ENCODE measurements at places on chromosomes 16 and 17. TPM values are rescaled to one million over a fixed set of nuclear protein-coding genes. Genes with fewer than 3 reads are reported as not detected.

DNA sequence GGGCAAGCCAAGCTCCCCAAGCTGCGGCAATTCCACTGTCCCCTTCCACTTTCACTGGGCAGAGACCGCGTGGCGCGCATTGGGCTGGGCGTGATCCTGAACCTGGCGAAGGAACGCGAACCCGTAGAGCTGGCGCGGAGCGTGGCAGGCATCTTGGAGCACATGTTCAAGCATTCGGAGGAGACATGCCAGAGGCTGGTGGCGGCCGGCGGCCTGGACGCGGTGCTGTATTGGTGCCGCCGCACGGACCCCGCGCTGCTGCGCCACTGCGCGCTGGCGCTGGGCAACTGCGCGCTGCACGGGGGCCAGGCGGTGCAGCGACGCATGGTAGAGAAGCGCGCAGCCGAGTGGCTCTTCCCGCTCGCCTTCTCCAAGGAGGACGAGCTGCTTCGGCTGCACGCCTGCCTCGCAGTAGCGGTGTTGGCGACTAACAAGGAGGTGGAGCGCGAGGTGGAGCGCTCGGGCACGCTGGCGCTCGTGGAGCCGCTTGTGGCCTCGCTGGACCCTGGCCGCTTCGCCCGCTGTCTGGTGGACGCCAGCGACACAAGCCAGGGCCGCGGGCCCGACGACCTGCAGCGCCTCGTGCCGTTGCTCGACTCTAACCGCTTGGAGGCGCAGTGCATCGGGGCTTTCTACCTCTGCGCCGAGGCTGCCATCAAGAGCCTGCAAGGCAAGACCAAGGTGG is 9.8 kb downstream of the SARM1 start:
- H3K27ac ChIP-seq: no peak overlapping the region
- no peak for DNase-seq
- H3K4me3 ChIP-seq: no peak overlapping the region
- H3K4me1 ChIP-seq: peaks cover 10% of the 10 kb centered on the region

- DNase-seq: no peak
- H3K4me1 ChIP-seq: no peaks in the 10 kb centered on the region
- H3K36me3 ChIP-seq: no peaks in the 10 kb centered on the region
- no peaks in the 10 kb centered on the region for H3K27me3 ChIP-seq
These were observed 57.0 kb upstream of the CLEC19A start for GRCh38 chr16:19228575-19228974.

The ACSM5 gene
- total RNA-seq: 2.1 TPM

DNA sequence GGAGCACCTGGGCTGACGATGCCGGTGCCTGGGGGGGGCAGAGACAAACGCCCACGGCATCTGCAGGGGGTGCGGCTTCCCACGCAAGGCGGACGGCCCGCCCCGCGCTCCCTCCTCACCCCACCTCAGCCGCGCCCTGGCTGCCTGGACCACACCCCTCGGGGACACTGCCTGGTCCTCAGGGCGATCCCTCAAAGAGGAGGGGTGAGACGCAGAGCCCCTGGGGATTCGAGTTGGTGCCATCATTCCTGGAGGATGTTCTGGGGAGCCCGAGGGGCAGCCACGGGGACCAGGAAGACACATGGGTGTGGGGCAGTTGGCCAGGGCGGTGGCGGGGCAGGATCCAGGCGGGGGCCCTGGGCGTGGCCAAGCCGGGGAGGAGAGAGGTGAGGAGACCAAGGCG is 3.9 kb downstream of the IGFALS start:
- peak; percentile 71 for DNase-seq
- H3K4me3 ChIP-seq: no peak overlapping the region
- H3K27ac ChIP-seq: no peak overlapping the region
- H3K27me3 ChIP-seq: no peaks in the 10 kb centered on the region
- peaks cover 6% of the 10 kb centered on the region for H3K4me1 ChIP-seq

DNA sequence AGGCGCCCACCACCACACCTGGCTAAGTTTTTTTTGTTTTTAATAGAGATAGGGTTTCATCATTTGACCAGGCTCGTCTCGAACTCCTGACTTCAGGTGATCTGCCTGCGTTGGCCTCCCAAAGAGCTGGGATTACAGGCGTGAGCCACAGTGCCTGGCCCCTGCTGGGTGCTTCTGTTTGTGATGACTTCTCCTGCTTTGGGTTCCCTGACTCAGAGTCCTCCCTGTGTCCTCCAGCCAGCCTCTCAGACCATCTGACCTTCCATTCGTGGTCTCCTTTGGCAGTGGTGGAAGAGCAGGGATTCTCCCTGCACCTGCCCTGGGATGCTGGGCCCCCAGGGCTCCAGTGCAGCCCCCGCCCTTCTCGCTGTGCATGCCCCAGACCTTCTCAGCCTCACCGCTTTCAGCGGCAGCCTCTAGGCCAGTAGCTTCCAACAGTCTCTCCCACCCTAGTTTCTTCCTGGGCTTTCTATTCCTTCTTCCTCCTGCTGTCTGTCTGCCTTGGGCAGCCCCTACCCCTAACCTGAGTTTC is 13.2 kb downstream of the BEAN1 start:
- no peaks in the 10 kb centered on the region for H3K27me3 ChIP-seq
- no peaks in the 10 kb centered on the region for H3K36me3 ChIP-seq
- no peak overlapping the region for H3K27ac ChIP-seq
- DNase-seq: no peak
- H3K4me1 ChIP-seq: no peaks in the 10 kb centered on the region

DNA sequence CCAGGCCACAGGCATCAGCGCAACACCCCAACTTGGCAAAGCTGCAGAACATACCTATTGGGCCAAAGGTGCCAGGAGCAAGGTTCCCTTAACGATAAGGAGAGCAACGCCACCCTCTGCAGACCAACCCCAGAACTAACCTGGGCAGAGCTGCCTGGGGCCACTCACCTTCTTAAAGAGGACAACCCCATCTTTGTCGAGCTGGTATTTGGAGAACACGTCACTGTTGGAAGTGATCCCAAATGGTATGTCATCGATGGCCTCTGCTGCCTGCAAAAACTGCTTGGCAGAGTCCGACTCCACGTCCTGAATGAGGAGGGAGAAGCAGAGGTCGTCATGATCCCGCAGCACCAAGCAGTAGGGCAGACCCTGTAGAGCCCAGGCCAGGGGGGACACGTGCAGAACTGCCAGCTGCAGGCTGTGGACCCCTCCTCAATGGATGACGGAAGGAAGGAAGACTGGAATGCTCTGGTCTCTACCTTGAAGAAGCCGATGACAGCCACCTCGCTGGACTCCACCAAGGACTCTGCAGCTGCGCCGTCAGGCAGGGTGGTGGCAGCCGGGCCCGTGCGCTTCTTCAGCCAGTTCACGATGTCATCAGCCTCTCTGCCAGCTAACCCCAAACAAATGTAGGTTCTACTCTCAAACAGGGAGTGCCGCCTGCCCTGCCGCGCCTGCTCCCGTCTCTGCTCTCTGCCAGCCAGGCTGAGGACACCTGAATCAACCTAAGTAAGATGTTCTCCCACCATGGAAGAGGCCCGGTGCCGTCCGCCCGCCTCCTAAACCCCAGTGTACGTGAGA is 5.2 kb downstream of the P4HB start:
- no peak for DNase-seq
- no peak overlapping the region for H3K4me3 ChIP-seq
- peaks cover 69% of the 10 kb centered on the region for H3K36me3 ChIP-seq
- H3K4me1 ChIP-seq: peaks cover 48% of the 10 kb centered on the region

- H3K27me3 ChIP-seq: no peaks in the 10 kb centered on the region
- H3K36me3 ChIP-seq: peaks cover 86% of the 10 kb centered on the region
- H3K4me1 ChIP-seq: peaks cover 11% of the 10 kb centered on the region
- DNase-seq: no peak
- no peak overlapping the region for H3K27ac ChIP-seq
These were observed 5.1 kb downstream of the FAAP100 start for GRCh38 chr17:81546906-81547613.

DNA sequence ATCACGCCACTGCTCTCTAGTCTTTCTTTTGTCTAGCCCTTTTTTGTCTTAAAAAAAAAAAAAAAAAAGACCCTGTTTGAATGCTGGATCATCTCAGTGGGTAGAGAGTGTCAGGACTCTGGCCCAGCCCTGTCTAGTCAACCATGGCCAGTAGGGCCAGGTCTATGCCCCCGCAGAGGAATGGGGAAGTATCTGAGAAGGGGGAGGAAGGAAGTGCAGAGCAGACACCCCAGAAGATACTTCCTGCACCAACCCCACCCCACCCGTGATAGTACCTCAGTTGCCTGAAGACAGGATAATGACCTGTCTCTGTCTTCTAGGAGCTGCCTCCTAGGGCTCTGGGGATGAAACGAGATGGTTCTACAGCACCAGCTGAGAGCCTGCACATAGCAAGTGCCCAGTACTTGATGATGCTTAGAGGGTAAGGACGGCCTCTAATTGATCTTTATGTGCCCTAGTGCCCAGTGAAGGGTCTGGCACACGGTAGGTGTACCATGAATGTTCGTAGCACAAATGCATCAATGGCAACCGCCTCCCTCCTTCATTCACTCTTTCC is 55.4 kb downstream of the ABAT start:
- no peak overlapping the region for H3K4me3 ChIP-seq
- H3K27ac ChIP-seq: no peak overlapping the region
- no peaks in the 10 kb centered on the region for H3K36me3 ChIP-seq
- peaks cover 30% of the 10 kb centered on the region for H3K4me1 ChIP-seq

DNA sequence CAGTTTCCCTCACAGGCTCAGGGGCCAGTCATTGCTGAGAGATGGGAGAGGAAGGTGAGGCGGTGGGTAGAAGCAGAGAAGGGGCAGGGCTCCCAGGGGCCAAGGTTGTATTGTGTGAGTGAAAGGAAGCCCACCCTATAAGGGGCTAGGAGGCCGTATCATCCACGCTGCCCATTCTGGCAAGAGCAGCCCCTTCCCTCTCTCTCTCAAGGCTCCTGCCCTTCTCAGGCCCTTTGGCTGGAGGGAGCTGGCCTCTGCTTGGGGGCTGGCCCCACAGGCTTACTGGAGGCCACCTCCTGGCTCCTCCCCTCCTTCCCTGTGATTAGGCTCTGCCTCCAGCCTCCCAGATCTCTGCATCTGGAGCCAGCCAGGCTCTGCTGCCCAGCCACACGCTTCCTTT is 7.6 kb downstream of the TBKBP1 start:
- H3K36me3 ChIP-seq: peaks cover 5% of the 10 kb centered on the region
- H3K27ac ChIP-seq: no peak overlapping the region
- no peaks in the 10 kb centered on the region for H3K27me3 ChIP-seq
- peak; percentile 67 for DNase-seq

The CDH11 gene
- total RNA-seq: 214 TPM

GRCh38 chr16:80611171-80611929 is 70.6 kb downstream of the DYNLRB2 start:
- no peak overlapping the region for H3K4me3 ChIP-seq
- no peak overlapping the region for H3K27ac ChIP-seq
- no peaks in the 10 kb centered on the region for H3K36me3 ChIP-seq
- DNase-seq: peak; percentile 47

- no peaks in the 10 kb centered on the region for H3K36me3 ChIP-seq
- peaks cover 8% of the 10 kb centered on the region for H3K4me1 ChIP-seq
- H3K27me3 ChIP-seq: peaks cover 4% of the 10 kb centered on the region
- DNase-seq: no peak
- H3K4me3 ChIP-seq: no peak overlapping the region
These were observed 16.2 kb upstream of the COL1A1 start for GRCh38 chr17:50217591-50217990.

GRCh38 chr17:29572691-29573557 is 4.4 kb downstream of the TP53I13 start:
- peak overlapping the region; percentile 63 for H3K27ac ChIP-seq
- H3K4me1 ChIP-seq: peaks cover 24% of the 10 kb centered on the region
- peaks cover 63% of the 10 kb centered on the region for H3K36me3 ChIP-seq

GRCh38 chr17:56158915-56159825 is 5.9 kb downstream of the ANKFN1 start:
- no peak for DNase-seq
- peaks cover 6% of the 10 kb centered on the region for H3K4me1 ChIP-seq
- H3K4me3 ChIP-seq: no peak overlapping the region

All from spleen (tissue), 13 donors.